ENCODE measurements at places on chromosomes 2 and 18.

GRCh38 chr18:30465096-30465495 is 577.4 kb downstream of the DSC3 start:
- DNase-seq, result no peak

- DNase-seq, result peak; percentile 56
Observed at GRCh38 chr2:64017811-64018700, 1.2 kb downstream of the VPS54 start.

DNA sequence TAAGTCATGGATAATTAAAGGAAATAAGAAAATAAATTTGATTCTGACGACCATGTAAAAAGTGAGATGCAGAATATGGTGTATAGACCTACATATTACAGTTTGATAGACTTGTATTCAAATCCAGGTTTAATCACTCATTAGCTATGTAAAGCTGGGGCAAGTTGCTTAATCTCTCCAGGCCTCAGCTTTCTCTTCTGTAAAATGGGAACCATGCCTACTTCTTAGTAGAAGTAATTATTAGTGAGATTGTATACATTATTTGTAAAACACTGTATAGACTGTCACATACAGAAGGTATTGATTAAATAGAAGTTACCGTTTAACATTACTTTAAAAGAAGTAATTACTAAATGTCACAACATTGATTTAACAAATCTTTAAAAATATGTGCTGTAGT is 392.2 kb downstream of the STK39 start:
- no peak for DNase-seq

- DNase-seq, result peak; percentile 15
Observed at GRCh38 chr2:208306291-208306690, 40.2 kb downstream of the PIKFYVE start.

- no peak for DNase-seq
Observed at GRCh38 chr2:15750822-15751329, 159.2 kb downstream of the DDX1 start.

- DNase-seq, result no peak
Observed at GRCh38 chr2:24881158-24881557, 38.9 kb downstream of the ADCY3 start.

GRCh38 chr18:48727681-48728080 is 188.8 kb downstream of the CTIF start:
- peak; percentile 76 for DNase-seq

DNA sequence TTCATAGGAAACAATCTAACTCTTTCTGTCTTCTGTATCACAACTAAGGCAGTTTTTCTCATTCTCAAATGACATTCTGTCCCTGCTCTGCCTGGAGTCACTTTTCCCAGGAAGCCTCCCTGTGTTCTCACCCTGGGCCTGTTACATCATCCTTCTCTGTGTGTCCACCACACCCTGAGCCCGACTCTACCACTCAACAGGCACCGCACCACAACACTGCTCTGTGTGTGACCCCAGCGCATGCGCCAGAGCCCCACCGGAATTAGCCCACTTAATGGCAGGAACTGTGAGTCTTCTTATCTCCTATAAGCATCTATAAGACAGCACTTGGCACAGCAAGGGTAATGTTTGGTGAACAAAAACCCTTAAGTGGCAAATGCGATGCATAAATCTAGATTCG is 32.3 kb downstream of the TGFBRAP1 start:
- no peak for DNase-seq

GRCh38 chr18:11047156-11047555 is 102.2 kb downstream of the PIEZO2 start:
- DNase-seq, result peak; percentile 31

- DNase-seq, result no peak
Observed at GRCh38 chr2:82282111-82282882, 1977.7 kb upstream of the LRRTM1 start.

GRCh38 chr2:65081232-65081685 is 25.0 kb downstream of the CEP68 start:
- DNase-seq, result no peak

- DNase-seq, result peak; percentile 15
Observed at GRCh38 chr2:50535971-50536759, 495.8 kb downstream of the NRXN1 start.

DNA sequence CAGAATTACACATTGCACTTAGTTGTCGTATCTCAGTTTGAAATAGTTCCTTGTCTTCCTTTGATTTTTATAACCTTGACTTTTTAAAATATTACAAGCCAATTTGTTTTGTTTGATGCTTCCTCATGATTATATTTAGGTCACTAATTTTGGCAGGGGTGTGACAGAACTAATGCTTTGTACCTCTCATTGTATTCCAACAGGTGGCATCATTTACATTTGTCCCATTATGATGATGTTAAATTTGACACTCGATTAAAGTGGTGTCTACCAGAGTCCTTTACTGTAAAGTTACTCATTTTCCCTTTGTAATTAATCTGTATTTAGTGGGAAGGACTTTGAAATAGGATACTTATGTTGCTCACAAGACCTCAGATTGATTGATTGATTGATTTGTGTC is 21.5 kb upstream of the MFSD2B start:
- DNase-seq, result peak; percentile 51

DNA sequence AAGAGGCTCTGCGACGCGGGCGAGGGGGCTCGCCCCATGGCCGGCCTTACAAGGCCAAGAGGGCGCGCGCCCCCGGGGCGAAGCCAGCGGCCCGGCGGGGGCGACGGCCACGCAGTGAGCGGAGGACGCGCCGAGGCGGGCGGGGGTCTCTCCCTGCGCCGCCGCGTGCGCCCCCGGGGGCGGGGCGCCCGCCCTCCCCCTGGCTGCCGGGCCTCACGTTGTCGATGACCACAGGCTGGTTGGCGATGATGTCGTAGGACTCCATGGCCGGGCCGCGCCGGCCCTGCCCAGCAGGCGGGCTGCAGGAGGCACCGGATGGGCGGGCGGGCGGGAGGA is 250 bp downstream of the ACTR1B start:
- DNase-seq, result no peak

DNA sequence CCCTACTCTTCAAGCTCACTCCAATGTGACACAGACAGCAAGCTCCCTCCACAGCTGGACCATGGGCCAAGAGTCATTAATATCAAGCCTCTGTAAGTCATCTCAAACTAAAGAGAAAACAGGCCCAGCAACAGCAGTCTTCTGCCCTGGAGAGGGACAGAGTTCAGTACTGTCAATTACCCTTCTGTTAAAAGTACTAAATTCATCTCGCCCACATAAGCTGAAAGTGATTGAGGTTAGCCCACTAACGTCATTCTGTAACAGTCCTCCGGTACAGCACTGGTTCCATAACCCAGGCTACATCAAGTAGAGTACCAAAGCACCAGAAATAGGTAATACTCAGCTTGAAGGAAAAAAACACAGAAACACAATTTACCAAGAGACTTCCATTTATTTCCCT is 25.9 kb downstream of the THADA start:
- no peak for DNase-seq

DNA sequence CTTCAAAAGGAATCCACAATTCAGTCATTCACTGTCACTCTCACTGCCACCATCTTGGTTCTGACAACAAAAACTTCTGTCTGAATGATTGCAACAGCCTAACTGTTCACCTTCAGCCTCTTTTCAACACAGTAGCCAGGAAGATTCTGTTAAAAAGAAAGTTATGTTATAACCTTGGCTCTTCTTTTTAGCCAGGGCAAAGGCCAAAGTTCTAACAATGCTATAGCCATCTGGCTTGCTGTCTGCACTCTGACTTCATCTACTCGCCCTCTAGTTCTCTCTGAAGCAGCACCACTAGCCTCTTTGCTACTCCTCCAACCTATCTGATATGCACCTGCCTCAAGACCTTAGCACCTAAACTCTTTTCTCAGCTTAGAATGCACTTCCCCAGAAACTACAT is 158.5 kb downstream of the ZNF385B start:
- DNase-seq, result no peak

- DNase-seq, result no peak
Observed at GRCh38 chr2:217462121-217462520, 540.7 kb downstream of the TNS1 start.

DNA sequence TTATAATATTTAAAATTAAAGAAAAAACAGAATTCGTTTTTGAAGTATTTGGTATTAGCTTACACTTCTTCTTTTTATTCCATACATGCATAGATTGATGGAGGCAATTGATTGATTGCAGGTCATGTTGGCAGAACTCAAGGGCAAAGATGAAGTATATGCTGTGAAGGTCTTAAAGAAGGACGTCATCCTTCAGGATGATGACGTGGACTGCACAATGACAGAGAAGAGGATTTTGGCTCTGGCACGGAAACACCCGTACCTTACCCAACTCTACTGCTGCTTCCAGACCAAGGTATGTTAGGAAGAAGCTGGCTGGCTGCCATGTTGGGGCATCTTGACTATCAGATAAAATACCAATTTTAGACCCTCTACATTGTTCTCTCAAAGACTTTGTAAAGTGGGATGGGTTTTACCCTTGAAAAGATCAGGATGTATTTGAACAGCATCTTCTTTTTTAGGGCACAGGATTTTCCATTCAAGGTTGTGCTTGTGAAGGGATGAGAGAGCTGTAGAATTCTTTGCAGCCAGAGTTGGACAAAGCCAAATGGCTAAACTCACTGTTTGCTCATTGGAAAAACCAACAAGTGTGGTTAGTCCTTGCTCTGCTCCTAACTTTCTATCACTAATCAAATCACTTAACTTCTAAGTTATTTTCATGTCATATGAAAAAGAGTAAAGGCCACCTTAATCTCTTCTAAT is 286.8 kb upstream of the EPAS1 start:
- no peak for DNase-seq

- DNase-seq, result no peak
Observed at GRCh38 chr2:221680548-221680947, 108.4 kb upstream of the EPHA4 start.

DNA sequence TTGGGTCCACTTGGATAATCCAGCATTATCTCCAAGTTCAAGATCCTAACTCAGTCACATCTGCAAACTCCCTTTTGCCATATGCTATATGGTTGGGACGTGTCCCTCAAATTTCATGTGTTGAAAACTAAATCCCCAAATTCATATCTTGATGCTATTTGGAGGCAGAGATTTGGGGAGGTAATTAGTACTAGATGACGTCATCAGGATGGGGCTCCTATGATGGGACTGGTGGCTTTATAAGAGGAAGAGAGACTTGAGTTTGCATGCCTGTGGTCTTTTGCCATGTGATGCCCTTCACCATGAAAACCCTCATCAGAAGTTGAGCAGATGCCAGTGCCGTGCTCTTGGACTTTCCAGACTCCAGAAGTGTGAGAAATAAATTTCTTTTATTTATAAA is 16.8 kb upstream of the SMAD4 start:
- no peak for DNase-seq

DNA sequence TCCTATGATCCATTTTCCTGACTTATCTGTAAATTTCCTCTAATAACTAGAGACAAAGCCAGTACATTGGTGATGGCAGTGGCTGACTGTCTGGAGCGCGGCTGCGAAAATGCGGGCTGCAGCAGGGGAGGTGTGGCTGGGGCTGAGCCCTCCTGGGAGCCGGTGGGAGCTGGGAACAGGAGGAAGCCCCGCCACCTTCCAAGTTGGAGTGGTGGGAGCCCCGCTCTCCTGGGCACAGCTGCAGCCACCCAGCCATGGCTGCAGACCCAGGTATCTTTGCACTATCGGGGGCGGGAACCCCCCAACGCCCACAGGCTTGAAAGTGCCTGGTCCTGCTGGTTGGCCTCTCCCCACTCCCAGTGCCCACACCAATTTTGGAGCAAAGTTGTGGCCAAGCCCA is 633.0 kb upstream of the TMEFF2 start:
- DNase-seq, result no peak

GRCh38 chr2:191109888-191110287 is 40.9 kb downstream of the STAT4 start:
- no peak for DNase-seq

DNA sequence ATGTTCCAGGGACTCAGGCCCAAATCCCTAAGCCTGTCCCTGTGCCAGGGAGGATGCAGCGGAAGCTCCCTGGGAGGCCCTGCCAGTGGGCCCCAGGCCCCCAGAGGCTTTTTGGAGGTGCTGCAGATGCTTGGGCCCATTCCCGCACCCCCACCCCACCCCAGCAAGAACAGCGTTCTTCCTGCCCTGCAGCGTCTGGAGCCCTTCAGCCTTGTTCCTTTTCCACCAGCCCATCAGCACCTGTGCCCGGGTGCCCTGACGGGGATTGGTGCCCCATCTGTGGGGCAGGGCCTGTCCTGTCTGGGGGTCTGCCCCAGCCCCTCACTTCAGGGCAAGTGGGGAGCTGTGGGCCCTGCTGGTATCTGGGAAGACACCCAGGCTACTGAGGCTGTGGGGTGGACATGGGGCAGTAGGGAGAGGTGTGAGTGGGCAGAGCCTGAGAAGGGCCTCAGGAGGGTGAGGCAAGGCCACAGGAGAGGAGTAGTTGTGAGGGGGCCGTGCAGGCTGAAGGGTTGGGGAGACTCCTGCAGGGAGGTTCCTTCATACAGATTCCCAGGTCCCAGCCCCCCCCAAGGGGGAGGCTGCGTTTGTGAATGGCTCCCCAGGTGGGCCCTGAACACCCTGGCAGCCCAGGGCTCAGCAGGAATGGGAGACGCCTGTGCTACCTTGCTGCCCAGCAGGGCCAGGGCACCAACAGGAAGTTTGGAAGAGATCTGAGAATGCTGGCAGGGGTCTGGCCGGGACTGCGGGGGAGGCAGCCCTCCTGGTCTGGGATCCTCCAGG is 2.4 kb downstream of the RNPEPL1 start:
- no peak for DNase-seq

- no peak for DNase-seq
Observed at GRCh38 chr2:467543-467891, 179.6 kb upstream of the ALKAL2 start.

DNA sequence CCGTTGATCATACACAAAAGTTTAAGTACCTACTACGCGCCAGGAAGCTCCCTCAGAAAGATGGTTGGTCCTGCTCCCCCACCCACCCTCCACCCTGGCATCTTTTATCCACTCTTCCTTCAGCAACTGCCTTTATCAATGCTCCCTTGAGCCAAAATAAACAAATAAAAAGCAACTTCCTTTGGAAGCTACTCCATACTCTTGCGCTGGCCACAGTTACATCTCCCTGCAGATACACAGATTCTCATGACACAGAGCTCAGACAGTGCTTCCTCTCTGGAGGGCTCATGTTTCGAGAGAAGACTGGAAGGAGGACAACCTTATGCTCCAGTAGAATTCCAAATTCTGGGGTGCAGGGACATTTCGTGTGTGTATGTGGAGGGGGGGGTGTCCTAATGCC is 3.8 kb upstream of the STEAP3 start:
- DNase-seq, result no peak

GRCh38 chr18:41324934-41325333 is 630.1 kb upstream of the PIK3C3 start:
- peak; percentile 88 for DNase-seq
